ENCODE measurements at places on chromosomes 4 and X.

GRCh38 chrX:125198546-125198945, 121.1 kb upstream of the TEX13C start:
- DNase-seq = no peak

DNA sequence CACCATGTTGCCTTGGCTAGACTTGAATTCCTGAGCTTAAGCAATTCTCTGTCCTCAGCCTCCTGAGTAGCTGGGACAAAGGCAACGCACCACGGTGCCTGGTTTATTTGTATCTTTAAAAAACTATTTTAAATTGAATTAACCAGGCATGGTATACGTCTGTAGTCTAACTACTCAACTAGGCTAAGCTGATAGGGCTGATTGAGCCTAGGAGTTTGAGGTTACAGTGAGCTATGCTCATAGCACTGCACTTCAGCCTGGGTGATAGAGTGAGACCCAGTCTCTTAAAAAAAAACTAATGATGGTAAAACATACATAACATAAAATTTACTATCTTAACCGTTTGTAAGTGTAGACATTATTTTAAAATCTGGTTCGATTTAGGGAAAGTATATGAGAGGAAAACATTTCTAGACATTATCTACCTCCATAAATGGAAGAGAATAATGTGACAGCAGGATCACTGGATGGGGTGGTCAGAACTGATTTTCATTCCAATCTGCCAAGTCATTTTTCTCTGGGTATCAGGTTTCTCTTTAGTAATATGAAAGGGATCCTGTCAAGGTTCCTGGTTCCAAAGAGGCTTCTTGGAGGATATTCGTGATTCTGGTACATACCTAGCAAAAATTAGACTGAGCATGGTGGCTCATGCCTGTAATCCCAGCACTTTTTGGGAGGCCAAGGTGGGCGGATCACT, 8.7 kb upstream of the ITGB1BP2 start:
- DNase-seq = no peak

DNA sequence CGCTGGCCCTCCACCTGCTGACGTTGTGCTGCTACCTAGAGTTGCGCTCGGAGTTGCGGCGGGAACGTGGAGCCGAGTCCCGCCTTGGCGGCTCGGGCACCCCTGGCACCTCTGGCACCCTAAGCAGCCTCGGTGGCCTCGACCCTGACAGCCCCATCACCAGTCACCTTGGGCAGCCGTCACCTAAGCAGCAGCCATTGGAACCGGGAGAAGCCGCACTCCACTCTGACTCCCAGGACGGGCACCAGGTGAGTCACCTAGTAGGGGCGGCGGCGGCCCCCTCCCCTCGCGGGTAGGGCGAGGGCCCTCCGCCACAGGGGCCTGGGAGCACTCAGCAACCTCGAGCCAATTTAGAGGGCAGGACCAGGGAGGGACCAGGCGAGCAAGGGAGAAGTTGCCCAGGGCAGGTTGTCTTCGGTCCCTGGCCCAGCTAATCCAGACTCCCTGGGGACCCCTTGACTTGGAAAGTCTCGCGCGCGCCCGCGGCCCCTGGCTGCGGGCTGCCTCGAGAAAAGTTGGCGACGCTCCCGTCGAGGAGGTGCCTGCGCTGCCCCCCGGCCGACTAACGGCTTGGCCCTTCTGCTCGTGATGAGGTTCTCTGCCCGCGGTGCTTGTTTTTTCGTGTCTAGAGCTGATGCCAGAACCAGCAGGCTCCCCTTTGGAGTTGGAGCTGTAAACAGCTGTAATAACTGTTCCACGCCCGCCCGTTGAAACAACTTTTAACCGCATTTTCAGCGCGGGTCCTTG, 717 bp downstream of the EDA start:
- no peak for DNase-seq

DNA sequence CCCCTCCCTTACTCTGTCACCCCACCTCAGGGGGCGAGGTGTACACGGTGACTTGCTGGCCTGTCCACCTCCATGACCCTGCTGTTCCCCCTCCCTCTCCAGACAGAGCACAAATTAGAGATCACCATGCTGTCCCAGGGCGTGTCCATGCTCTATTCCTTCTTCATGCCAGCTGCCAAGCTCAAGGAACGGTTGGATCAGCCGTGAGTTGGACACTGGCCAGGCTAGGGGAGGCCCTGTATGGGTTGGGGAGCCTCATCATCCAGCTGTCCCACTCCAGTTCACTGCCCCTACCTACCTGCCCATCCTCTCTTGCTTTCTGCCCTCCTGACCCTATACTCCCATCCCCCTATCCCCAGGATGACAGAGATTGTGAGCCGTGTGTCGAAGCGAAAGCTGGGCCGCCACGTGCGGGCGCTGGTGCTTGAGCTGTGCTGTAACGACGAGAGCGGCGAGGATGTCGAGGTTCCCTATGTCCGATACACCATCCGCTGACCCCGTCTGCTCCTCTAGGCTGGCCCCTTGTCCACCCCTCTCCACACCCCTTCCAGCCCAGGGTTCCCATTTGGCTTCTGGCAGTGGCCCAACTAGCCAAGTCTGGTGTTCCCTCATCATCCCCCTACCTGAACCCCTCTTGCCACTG, 3.9 kb upstream of the CDK16 start:
- no peak for DNase-seq

DNA sequence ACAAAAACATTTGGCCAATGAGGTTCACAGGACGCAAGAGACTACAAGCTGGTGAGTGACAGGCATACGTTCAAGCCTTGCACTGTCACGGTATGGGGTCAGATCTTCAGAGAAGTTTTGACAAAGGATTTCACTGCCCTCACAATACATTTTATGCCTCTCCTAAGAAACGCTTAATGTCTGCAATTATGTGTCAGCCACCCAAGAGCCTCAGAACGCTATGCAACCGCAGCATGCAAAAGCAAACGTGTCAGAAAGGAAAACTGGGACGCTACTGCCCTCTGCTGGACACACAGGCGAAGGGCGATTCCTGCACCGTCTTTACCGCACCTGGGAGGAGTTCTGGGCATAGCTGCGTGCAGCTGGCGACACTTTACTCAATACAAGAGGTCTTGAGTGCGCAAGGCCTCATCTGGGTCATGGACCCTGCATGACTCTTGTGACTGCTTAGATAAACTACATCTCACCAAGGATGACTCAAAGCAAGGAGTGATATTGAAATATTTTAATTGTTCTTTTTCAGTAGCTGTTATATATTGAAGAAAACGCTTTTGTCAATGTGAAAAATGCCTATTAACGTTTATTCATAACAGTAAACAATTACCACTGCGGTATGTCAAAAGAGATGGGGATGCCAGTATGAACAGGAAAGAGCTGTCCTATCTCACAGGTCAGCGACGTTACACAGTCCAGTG, 147.6 kb upstream of the FRG1 start:
- DNase-seq = peak; percentile 60

GRCh38 chr4:121964958-121965357, 13.1 kb upstream of the TRPC3 start:
- no peak for DNase-seq

DNA sequence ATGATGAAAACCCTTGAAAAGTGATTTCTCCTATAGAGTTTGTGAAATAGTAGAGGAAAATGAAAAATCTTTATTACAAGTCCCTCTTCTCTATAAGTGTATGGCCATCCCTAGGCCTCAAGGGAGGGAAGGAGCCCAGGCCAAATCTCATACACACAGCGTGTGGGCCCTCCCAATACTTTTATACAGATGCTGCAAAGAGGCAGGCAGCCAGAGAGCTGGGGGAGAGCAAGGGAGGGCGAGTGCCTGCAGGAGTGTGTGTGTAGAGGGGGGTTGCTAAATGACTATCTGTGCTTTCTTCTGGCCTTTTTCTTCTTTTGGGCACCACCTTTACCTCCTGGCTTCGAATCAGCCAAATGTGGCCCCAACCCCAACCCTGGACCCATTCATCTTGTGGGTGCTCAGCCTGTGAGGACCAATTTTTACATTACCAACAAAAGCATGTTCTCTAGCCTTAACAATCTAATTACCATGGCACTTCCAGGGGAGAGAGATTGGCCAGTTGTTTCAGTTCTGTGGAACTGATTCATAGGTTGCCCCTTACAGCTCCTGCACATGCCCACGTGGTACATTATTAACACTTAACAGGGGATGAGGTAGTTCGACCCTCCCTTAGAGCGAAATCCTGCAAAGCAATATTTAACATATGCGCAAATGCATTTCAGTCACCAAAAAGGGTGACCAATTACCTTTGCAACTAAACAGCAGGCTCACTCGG, 2.0 kb downstream of the GPC3 start:
- DNase-seq = no peak

DNA sequence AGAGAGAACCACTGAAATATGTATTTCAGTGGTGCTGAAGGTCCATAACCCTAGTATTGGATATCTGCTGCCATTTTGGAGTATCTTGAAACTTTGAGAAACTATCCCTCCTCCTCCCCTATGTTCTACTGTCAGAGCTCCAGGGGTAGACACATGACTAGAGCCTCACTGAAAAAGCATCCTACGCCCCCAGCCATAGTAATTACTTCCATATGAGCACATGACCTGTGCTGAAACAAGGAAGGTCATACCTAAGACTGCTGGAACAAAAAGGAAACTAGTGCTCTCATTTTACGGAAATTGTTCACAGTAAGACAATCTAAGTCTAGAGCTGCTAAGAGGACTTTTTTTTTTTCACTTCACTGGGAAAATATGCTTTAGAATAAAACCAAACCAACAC, 42.0 kb upstream of the MAPK10 start:
- DNase-seq = no peak

- no peak for DNase-seq
Measured at GRCh38 chrX:50483283-50483682, 12.7 kb upstream of the DGKK start.

- no peak for DNase-seq
Measured at GRCh38 chr4:23697001-23697528, 192.8 kb downstream of the PPARGC1A start.
